ENCODE measurements at places on chromosomes 12 and 14. TPM values are rescaled to one million over a fixed set of nuclear protein-coding genes. Genes with fewer than 3 reads are reported as not detected.

Gene HOXC10
- not detected for total RNA-seq

Gene SLCO1B3
- not detected for total RNA-seq

Gene GNB3
- total RNA-seq, result 6.4 TPM

Gene FOXA1
- 70.5 TPM for total RNA-seq

Gene SCAF11
- total RNA-seq, result 128 TPM

Gene SERPINA9
- total RNA-seq, result not detected

Gene IRAK4
- total RNA-seq, result 35.1 TPM

Gene GIT2
- total RNA-seq, result 25.8 TPM

Gene DHRS2
- total RNA-seq, result not detected

Gene RHEBL1
- total RNA-seq, result not detected

Gene PALS1
- 26.8 TPM for total RNA-seq

Gene FAM186B
- total RNA-seq, result not detected

Gene TRPV4
- not detected for total RNA-seq

Gene LALBA
- total RNA-seq, result not detected

Gene BIN2
- 3.5 TPM for total RNA-seq

Gene GPR132
- under 0.01 TPM for total RNA-seq

Gene RPGRIP1
- 0.29 TPM for total RNA-seq

Gene STAC3
- total RNA-seq, result 0.89 TPM

Gene CARMIL3
- total RNA-seq, result 1.3 TPM

Gene GPR68
- total RNA-seq, result 11.0 TPM

Gene PTPRB
- total RNA-seq, result 13.0 TPM

Gene TAS2R30
- total RNA-seq, result 2.9 TPM
